ENCODE measurements at places on chromosomes 4 and X.

- no peak for DNase-seq
These were observed 107.3 kb downstream of the AMMECR1 start for GRCh38 chrX:110210417-110211139.

- no peak for DNase-seq
These were observed 205.2 kb upstream of the CASK start for GRCh38 chrX:42128587-42128986.

GRCh38 chr4:150207871-150208270, 129.6 kb downstream of the DCLK2 start:
- DNase-seq, result no peak

DNA sequence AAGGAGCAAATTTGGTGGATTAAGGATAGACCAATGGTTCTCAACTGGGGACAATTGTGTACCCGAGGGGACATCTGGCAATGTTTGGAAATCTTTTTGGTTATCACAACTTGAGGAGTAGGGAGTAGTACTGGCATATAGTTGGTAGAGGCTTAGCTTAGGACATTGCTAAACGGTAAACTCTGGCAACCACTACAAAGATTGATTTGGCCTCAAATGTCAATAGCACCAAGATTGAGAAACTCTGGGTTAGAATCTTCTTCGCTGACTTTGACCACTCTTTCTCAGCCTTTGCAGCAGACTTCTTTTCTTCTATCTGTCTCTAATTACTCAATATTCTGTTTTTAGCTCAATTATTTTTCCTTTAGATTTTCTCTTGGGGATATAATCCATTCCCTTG, 1.5 kb upstream of the NBDY start:
- no peak for DNase-seq

GRCh38 chr4:39335566-39335965, 30.6 kb downstream of the RFC1 start:
- DNase-seq, result no peak

- no peak for DNase-seq
These were observed 101.3 kb downstream of the LARP1B start for GRCh38 chr4:128162434-128162833.

DNA sequence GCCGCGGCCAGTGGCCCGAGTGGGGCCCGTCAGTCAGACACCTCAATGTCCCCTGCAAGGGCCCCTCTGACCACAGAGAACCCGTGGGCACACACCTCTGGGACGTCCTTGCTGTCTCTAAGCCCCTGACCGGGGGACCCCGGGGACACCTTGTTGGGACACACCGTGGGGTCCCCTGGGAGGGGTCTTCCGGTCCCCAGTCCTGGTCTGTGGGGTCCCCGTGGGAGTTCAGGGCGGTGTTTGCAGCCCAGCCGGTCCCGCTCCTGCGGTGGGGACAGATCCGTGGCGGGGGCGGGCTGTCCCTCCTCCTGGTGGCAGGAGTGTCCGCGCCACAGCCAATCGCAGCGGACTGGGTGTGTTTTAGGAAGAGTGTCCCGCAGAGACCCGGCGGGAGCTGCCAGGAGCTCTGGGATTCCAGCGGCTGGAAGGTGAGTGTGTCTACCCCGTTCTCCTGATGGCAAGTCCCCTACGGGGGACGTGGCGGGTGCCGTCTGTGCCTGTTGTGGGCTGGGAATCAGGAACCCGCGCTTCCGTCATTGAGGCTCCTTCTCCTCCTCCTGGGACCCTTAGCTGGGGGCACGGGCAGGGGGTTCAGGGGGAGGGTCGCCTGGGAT, 5.1 kb upstream of the PLCXD1 start:
- peak; percentile 63 for DNase-seq

GRCh38 chr4:145827885-145828284, 110.7 kb downstream of the ZNF827 start:
- DNase-seq, result no peak

- peak; percentile 41 for DNase-seq
These were observed 82.9 kb upstream of the TAB3 start for GRCh38 chrX:30971774-30972603.

DNA sequence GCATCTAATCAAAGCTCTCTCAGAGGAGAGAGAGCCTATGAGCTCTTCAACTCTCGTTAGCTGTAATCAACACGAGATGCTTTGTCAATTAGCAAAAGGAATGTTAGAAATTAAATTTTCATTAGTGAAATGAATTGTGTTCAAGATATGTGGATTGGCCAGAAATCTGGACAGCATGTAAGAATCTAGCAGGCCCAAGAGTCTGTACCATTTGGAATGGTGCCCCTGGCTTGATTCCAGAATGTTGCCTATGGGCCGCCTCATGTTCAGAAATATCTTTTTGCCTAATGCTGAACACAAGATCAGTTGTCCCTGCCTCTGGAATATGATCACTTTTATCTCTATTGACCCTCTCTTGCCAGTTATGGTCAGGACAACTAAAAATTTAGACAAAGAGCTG, 88.2 kb downstream of the RBM46 start:
- DNase-seq, result no peak

DNA sequence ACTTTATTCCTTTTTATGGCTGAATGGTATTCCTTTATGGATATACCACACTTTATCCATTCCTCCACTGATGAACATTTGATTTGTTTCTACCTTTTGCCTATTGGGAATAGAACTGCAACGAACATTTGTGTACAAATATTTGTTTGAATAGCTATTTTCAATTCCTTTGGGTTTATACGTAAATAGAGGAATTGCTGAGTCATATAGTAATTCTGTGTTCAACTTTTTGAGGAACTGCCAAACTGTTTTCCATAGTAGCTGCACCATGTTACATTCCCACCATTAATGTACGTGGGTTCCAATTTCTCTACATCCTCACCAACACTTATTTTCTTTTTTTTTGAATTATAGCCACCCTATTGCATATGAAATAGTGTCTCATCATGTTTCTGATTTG, 156.5 kb upstream of the ATP6AP2 start:
- DNase-seq, result no peak

DNA sequence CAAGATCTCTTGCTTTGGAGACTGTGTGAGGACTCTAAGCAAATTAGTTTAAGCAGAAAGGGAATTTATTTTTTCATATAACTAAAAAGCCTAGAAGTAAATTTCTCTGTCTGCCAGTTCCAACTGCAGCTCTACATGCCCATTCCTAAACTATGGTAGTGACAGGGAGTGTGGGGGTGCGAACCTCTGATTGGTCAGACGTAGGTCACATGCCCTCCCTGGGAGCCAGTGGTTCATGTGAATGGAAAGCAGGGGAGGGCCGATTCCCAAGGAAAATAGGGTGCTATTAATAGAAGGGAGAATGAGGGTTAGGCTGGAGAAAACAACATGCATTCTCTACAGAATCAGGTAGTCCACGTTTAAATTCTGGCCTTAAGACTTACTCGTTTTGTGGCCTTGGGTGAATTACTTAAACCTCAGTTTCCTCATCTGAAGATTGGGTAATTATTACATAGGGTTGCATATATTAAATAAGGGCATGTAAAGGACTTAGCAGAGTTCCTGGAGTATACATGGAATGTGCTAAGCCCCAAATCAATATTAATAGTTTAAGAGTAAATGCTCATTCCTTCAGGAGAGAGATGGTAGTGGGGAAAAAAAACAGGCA, 7.2 kb downstream of the RAB33B start:
- no peak for DNase-seq

- DNase-seq, result no peak
These were observed 1.0 kb downstream of the UBL4A start for GRCh38 chrX:154485150-154486051.

- no peak for DNase-seq
These were observed 11.4 kb upstream of the PCDH18 start for GRCh38 chr4:137543648-137544047.

DNA sequence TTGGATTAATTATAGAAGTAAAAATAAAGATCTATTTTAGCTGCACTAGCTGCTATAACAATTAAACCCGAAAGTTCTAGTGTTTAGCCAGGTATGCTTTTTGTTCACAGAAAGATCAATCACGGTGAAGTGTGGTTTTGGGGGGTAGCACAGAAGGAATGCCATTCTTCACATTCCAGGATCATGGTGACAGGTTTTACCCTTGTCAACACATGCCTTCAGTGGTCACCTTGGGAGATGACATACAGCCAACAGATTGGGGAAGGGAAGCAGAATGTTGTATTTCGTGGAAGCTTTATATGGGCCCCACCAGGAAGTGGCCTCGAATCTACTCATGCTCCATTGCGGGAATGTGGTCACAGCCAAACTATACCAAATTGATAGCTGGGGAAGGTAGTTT, 753.6 kb downstream of the RAPGEF2 start:
- DNase-seq, result no peak
